ENCODE measurements at places on chromosomes 3 and 15.

- peak; percentile 42 for DNase-seq
Observed at GRCh38 chr15:78177447-78177873, 28.3 kb downstream of the IDH3A start.

DNA sequence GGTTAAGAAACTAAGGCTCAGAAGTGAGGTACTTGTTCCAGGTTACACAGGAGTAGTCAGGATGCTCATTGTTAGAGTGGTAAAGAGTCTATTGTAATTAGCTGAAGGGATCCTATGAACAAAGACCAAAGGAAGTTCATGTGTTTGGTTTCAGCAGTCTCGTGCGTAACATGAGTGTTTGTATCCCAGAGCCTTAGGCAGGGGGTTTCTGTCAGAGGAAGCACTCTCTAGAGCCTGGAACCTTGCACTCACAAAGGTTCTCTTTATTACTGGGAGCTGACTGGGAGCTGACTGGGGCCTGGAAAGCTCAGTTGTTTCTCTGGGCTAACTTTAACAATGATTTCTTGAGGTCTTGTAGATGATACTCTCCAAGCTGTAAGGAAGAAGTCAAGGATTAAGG, 3.9 kb downstream of the ZNF197 start:
- DNase-seq: no peak

DNA sequence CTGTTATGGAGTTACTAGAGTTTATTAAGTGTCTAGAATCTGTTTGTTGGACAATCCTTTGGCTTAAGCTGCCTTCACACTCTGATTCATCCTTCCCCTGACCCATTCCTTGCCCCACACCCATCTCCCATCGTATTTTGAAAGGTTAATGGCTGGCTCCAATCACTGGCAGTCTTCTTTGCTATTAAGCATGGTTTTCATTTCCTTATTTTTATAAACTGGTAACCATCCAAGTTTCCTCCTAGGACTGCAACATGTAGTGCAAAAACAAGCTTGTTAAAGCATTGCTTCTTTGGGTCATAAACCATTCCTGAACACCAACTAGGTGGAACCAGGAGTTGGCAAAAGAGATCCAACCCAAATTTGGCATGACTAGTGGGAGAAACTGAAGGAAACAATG, 148.4 kb downstream of the DTWD1 start:
- DNase-seq: no peak

DNA sequence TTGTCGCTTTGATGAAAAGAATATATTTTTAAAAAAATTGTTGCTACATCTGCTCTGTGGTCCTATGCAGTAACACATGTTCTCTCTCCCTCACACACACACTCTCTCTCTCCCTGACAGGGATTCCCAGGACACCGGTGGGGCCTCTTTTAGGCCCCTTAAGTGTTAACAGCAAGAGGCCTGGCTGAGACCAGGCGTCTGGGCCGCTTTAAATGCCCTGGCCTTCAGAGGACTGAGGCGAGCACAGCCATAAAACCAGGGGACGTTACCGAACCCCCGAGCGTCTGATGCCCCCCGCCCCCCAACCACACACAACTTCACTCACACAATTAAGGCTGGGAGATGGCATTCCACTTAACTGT, 1.7 kb downstream of the BNC1 start:
- DNase-seq: no peak

- DNase-seq: no peak
Observed at GRCh38 chr3:30288830-30289229, 317.6 kb upstream of the TGFBR2 start.

DNA sequence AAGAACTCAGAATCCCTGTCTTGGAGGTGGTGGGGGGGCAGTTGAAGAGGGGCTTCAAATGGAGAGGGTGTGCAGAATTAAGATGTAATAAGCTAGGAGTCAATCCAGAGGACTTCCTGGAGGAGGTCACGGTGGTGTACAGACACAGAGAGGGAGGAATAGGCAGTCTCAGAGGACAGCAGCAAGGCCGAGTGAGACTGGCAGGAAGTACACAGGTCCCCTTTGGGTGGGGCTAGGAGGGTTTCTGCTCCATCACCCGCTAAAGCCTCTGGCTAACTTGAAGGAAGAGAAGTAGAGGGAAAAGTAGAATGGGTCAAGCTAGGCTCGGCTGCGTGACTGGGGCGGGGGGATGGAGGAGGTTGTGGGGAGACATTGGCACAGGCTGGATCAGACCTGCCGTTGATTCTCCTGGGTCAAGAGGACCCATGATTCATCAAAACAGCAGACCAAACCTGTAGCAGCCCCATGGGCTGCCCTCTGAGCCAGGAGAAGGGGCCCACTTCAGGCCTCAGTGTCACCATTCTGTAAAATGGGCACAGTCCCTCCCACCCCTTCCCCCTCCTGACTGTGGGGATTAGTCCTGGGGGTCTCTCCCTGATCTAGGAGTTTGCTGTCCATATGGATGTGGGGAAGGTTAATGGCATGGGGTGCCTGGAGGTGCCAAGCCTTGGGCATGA, 16.9 kb downstream of the CSPG4 start:
- DNase-seq: no peak

DNA sequence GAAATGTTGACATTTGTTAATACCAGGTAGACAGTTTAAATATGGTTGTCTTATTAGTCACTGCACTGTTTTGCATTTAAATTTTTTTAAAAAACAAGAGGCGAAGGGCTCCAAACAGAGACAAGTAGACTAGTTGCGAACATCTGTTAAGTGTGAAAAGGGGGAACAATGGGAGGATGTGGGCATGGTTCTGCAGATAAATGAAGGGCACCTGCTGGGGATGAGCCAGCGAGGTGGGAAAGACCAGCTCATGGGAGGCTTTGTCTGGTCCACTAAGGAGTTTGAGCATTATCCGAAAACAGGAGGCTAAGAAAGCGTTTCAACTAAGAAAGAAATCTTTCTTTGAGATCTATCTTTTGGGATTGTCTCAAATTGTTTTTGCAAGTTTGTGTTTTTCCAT, 72.7 kb downstream of the FBN1 start:
- DNase-seq: no peak

GRCh38 chr15:39598958-39599845, 18.3 kb downstream of the THBS1 start:
- no peak for DNase-seq

DNA sequence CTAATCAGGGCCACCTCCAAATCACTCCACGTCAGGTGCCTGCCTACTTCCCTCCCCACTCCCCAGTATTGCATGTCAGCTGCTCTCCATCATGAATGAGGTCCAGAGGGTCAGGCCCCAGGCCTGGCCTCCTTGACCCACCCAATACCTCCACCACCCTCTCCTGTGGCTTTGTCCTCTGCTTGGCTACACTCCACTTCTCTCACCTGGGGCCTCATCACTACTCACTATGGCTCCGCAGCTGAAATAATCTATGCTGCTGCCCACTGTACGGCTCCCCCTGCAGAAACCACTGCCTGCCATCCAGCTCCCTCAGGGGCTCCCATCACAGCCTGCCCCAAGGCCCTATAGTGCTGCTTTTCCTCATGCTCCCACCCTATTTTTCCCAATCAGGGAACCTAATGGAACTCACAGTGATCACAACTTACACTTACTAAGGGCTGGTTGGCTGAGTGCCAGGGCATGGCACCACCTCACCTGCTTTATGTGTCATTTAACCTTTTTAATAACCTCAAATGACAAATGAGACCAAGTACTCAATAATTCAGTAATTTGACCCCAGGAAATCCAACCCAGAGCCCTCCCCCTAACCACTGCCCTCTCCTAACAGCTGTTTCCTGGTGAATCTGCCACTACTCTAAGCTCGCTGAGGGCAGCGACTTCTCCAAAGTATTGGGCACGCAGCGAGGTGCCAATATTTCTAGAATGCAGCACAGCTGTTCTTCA, 2.3 kb downstream of the GORASP1 start:
- DNase-seq: no peak

- no peak for DNase-seq
Observed at GRCh38 chr15:72227192-72227586, 3.8 kb downstream of the PKM start.

- no peak for DNase-seq
Observed at GRCh38 chr3:81274671-81275070, 486.8 kb downstream of the GBE1 start.

- DNase-seq: no peak
Observed at GRCh38 chr3:105837143-105837740, 31.6 kb downstream of the CBLB start.

DNA sequence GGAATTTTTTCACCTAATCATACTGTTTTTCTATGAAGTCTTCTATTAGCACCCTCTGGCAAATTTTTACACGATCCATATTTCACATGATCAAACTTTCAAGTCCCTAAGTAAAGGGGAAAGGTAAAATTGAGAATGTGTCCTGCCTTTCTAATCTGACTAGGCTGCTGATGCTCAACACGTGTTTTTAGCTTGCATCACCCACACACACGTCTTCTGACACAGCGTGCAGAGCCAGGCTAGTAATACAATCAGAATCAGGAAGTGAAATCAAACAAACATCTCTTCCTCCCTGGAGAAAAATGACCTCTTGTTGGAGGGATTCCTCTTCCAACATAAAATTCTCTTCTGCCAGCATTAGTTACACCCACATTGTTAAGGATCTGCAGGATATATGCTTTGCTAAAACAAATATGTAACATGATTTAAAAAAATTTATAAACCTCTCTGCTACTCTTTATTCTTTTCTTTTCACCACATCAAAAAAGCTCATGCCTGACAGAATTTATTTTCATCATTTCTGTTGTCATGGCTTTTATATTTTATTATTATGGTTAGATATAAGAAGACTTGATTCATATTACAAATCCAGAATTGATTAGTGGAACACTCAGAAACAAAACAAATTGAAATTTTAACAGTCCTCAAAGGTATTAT, 122.4 kb downstream of the RAP2B start:
- no peak for DNase-seq

DNA sequence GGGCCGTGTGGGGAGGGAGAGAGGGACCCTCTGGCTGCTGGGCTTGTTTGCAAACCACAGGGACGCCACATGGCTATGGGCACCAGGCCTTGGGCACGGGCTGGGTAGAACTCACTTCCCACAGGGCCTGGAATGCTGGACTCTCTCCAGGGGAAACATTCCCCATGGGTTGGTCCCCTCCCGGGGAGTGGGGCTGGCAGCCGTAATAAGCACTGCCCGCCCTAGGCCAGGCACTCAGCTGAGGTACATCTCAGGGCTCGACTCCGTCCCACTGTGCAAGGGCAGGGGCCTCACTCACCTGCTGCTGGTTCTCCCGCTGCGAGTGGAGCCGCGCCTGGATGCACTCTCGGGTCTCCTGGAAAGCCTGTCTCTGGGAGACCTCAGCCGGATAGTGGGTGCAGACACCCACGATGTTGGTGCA, 96.7 kb downstream of the ADCY5 start:
- DNase-seq: no peak

GRCh38 chr3:31244929-31245817, 287.6 kb upstream of the STT3B start:
- no peak for DNase-seq

DNA sequence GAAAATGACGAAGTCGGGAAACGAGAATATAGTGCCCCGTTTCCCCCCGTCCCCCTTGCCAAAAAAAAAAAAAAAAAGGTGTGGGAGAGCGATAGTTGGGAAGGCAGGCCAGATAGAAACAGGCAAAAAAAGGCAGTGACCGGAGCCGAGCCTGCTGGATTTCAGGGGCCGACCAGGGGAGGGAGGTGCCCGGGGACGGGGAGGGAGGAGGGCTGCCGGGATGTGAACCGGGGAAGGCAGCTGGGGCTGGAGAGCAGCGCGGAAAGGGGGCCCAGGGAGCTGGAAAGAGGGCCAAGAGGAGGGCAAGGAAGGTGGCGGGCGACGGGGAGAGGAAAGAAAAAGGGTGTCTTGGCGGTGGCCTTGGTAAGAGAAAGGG, 837 bp downstream of the LRRN1 start:
- DNase-seq: no peak

GRCh38 chr15:39228889-39229288, 352.0 kb upstream of the THBS1 start:
- DNase-seq: no peak

DNA sequence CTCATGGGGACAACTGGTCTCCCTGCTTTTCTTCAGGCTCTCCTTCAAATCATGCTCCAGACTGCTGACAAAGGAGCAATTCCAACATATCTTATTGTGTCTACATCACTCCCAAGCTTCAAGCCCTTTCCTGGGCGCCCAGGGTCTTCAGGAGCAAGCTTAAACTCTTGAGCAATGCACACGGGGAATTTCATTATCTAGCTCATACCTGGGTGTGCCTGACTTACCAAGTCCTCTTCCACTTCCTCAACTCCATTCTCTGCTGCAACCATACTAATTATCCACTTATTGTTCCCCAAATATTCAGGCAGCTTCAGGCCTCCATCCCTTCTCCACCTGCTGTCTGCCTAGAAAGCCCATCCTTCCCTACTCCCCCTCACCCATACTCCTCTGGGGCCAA, 50.6 kb downstream of the B3GNT5 start:
- no peak for DNase-seq

GRCh38 chr3:23294770-23295387, 91.8 kb downstream of the UBE2E2 start:
- no peak for DNase-seq

DNA sequence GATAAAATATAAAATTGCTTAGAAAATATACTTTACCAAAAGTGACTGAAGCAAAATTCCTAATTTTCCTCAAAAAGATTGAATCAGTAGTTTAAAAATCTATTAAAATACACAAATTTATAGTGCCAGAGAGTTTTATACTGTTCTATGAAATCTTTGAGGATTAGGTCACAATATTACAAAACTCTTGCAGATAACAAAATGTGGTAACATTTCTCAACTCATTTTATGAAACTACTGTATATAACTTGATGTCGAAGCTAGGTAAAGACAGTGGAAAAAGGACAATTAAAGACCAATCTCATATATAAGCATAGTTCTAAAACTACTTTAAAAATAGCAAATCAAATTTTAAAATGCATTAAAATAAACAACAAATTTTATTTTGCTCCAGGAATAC, 15.9 kb downstream of the VEPH1 start:
- DNase-seq: no peak

DNA sequence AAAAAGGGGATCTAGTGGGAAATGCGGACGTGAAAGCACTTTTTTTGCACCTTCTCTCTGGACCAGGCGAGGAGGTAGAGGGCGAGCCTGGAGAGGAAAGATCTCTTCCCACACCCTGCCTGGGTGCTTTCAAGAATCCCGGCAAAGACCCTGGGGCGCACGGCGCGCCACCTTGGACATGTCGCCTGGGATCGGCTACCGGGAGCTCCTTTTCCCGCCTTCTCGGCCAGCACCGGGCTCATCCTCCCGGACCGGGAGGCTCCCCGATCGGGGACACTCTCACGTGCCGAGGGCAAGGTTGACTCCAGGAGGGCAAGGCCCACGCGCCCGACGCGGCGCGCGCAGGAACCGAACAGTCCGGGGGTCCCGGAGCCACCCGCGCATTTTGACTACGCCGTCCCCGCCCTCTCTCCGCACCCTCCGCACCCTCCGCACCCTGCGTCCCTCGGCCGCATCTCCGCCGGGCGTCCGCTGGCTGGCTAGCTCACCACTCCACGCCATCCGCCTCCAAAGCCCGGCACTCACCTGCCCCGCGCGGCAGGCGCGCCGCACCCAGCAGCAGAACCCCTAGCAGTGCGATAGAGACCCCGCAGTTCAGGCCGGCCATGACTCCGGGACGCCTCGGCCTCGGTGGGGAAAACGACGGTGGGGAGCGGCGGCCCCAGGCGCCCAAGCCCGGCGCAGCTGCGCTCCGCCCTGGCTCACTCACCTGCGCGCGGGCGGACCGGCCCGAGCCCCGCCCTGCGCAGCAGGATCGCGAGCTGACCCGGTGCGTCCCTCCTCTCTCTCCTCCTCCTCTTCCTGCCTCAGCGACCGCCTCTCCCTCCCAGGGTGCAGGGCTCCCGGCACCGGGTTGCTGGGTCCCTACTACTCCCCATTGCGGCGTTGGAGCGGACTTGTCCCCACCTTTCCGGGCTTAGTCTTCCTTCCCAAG, at the start of gene CDCP1:
TSS of gene CDCP1 (minus strand) at position 698 of the 934 bp plus-strand sequence. CDS start at position 607, 91 bp downstream.
- peak; percentile 65 for DNase-seq
